ENCODE measurements at places on chromosomes 4 and X.

GRCh38 chr4:138003248-138003647, 238.9 kb downstream of the SLC7A11 start:
- no peak for DNase-seq

GRCh38 chrX:123869488-123869887, 9.6 kb downstream of the XIAP start:
- no peak for DNase-seq

- DNase-seq: no peak
Observed at GRCh38 chr4:102843273-102843672, 15.9 kb upstream of the UBE2D3 start.

GRCh38 chrX:26778320-26778888, 562.4 kb downstream of the MAGEB5 start:
- DNase-seq: no peak

- no peak for DNase-seq
Observed at GRCh38 chr4:129087516-129087915, 5.8 kb downstream of the SCLT1 start.

- no peak for DNase-seq
Observed at GRCh38 chr4:185903205-185903604, 91.2 kb upstream of the SORBS2 start.

- DNase-seq: peak; percentile 40
Observed at GRCh38 chrX:132488180-132488705, 595 bp downstream of the MBNL3 start.

DNA sequence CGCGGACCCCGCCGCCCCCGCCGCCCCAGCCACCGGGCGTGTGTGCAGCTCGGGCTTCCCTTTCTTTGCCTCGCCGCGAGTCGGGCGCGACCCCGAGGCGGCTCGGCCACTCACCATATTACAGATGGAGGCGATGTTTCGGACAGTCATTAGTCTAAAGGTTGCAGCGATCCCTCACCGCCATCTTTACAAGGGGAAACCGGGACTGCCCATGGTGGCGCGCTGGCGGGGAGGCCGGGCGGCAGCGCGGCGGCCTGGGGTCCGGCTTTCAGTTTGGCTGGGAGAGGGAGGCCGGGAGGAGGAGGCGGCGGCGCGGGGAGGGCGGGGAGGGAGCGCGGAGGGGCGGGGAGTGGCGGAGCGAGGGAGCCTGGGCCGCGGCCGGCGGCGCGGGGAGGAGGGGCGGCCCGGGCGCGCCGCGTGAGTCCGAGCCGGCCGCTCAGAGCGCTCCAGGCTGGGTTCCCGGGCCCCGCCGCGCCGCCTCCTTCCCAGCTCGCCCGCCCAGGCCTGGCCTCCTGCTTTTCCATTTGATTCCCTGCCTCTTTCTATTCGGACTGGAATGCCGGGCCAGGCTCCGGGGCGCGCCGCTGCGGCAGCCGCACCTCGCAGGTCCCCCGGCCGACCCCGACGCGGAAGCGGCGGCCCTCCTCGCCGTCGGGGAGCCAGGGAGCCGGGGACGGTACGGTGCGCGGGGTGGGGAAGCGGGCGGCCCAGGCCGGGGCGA, at the start of gene USP46:
USP46 (minus strand) TSS at position 301 of the 721 bp plus-strand sequence; CDS start at position 150, 151 bp downstream.
- DNase-seq: peak; percentile 46

DNA sequence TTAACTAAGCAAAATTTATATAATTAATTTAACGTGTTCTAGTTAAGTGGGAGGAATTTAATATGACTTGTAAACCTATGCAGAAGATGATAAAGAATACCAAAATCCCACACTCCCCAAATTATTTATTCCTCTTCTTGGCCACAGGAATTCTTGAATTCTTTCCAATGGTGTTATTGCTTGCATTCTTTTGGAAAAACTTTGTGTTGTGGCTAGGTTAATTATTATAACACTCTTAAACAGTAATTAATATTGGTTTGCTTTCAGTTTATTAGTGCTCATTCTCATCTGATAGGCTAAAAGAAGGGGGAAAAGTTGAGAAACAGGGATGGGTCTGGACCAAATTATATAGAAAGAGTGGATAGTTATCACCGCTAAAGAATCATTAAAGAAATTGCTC, 141.5 kb upstream of the PABPC4L start:
- DNase-seq: no peak

- DNase-seq: no peak
Observed at GRCh38 chr4:150714462-150715438, 132.8 kb downstream of the MAB21L2 start.

- no peak for DNase-seq
Observed at GRCh38 chr4:122903766-122904288, 18.6 kb downstream of the NUDT6 start.

GRCh38 chrX:136447968-136448367, 39.8 kb upstream of the BRS3 start:
- DNase-seq: no peak

DNA sequence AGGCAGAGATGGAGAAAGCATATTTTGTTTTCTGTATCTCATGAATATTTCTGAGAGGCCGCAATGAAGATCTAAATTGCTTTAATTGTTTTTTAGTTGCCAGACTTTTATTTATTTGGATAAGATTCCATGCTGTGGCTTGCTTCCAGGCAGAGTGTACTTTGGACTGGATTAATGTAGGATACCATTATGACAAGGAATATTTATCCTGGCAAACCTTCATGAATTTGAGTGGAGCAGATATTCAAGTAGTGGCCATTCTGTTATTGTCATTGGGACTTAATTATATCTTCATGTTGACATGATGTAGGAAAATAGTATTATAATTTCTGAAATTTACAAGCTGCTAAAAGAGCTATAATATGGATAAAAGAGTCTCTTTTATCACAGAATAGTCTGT, 182.9 kb downstream of the C4orf33 start:
- no peak for DNase-seq

DNA sequence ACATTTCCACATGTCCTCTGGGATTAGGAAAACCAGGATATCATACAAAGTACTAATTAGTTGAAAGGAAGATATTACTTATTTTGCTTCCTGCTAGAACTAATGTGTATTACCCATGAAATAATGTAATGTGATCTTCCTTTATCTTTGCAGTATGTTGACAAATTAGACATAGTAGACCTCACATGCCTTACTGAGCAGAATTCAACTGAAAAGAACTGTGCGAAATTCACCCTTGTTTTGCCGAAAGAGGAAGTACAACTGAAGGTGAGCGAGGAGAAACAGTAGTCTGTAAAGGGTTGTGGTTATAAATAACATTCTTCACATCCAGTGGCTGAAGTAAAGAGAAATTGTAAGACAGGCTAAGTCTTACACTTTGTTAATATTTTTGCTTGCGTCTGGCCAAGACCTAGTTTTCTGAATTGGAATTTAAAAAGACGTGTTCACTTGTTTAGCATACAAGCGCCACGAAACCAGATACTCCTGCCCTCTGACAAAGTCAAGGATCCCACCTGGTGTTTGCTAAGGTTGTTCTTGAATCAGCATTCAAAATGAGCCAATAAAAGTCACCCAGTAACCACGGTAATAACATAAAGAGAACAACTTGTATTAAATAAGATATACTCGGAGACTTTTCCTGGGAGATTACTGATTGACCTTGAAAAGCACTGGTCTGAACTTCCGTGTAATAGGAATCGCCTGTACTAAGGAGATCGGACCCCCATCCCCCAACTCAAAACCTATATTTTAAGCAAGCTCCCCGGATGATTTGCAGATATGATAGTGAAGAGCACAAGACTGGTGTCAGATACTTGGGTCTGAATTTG, 16.9 kb downstream of the STAP1 start:
- DNase-seq: peak; percentile 25

GRCh38 chrX:131366407-131366806, 77.3 kb upstream of the IGSF1 start:
- DNase-seq: no peak
